ENCODE measurements at places on chromosomes 11 and 22. TPM values are rescaled to one million over a fixed set of nuclear protein-coding genes. Genes with fewer than 3 reads are reported as not detected.
A peak's percentile ranks its signal among the peaks of the same experiment; 100 is the strongest.

GRIK4 gene
- 0.18 TPM for total RNA-seq

TBX10 gene
- total RNA-seq, result not detected

MAML2 gene
- total RNA-seq, result 18.1 TPM

DDI1 gene
- not detected for total RNA-seq

ARFIP2 gene
- total RNA-seq, result 76.7 TPM

C11orf91 gene
- not detected for total RNA-seq

SMIM35 gene
- total RNA-seq, result not detected

MMP13 gene
- not detected for total RNA-seq

DNA sequence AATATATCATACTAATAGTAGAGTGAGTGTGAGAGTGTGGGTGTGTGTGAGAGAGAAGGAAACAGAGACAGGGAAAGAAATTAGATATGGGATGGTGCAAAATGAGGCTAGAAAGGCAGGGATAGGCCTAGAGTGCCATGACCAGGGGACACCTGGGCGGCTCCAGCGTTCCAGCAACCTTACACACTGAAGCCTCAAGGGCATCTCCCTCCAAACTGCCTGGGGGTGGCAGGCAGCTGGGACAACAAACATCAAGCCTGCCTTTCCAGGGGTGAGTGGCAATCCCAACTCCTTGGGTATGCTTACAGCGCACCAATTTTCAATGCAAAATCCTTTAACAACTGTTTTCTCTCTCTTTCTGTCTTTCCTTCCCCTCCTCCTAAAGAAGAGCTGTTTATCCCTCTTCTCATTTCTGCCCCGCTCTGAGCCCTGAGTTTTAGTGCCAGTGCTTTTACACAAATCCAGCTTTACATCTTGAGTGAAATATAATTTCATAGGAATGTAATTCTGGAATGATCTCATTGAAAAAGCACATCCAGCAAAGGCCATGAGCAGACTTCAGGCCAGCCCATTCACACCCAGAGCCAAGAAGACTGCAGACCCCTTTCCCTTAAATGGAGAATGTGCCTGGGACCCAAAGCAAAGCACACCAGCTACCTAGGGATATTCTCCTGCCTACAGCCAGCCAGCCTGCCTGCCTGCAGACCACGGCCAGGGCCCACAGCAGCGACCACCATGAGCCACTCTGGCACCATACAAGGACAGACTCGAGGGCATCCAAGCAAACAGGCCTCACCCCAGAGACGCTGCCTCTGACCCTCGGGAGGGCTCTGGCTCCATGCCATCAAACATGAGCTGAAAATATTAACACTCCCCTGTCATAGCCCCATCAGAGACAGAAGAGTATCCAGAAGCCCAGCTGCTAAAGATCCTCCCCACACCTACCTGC, 90.3 kb downstream of the RPL27A start:
- H3K27me3 ChIP-seq, result no peaks in the 10 kb centered on the region
- H3K36me3 ChIP-seq, result peaks cover 14% of the 10 kb centered on the region
- H3K4me3 ChIP-seq, result no peak overlapping the region
- peaks cover 33% of the 10 kb centered on the region for H3K4me1 ChIP-seq
- peak overlapping the region; percentile 75 for H3K27ac ChIP-seq

- no peaks in the 10 kb centered on the region for H3K36me3 ChIP-seq
- H3K27me3 ChIP-seq, result no peaks in the 10 kb centered on the region
- H3K4me3 ChIP-seq, result peak within 1 kb of the TSS; percentile 65
- no peaks in the 10 kb centered on the region for H3K4me1 ChIP-seq
- H3K27ac ChIP-seq, result peak within 1 kb of the TSS; percentile 26
These were observed at the start of gene ZNF215 for GRCh38 chr11:6926208-6927029. TSS of gene ZNF215 (plus strand) at chr11:6926426. CDS start at chr11:6932273, 5,847 bp downstream.

DNA sequence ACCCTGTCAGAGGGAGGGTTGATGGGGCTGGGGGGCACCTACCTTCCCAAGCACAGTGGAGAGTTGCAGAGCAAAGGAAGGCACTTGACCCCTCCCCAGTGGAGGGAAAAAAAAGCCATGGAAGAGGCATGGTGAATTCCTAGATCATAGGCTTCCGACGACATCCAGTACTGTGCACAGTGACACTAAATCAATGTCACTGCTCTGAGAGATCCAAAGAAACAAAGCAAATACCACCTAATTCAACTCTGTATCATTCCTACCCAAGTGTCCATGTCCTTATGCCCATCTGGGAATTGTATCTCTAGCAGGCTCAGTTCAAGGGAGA, 344.2 kb upstream of the NCAM1 start:
- no peak for DNase-seq
- H3K27me3 ChIP-seq, result no peaks in the 10 kb centered on the region
- no peaks in the 10 kb centered on the region for H3K36me3 ChIP-seq
- no peak overlapping the region for H3K27ac ChIP-seq
- no peaks in the 10 kb centered on the region for H3K4me1 ChIP-seq

DNA sequence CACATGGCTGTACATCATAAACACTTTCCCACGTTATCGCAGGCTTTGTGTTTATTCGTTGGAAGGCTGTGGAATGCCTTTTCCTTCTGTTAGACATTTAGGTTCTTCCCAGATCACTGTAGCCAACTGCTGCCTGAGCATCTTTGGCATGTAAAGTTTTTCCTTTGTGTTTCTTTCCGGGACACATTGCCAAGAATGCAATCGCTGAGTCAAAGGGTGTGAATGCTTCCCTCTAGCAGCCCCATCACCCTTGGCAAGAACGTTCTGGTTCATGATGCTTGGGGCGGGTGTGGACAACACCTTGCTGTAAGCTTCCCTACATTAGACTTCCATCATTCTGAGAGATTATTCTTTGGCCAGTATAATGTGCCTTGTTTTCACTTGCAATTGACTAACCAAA, 136.2 kb downstream of the OSBP2 start:
- H3K27me3 ChIP-seq, result no peaks in the 10 kb centered on the region
- H3K27ac ChIP-seq, result no peak overlapping the region
- no peak overlapping the region for H3K4me3 ChIP-seq
- peaks cover 10% of the 10 kb centered on the region for H3K4me1 ChIP-seq
- DNase-seq, result peak; percentile 97
- no peaks in the 10 kb centered on the region for H3K36me3 ChIP-seq

DNA sequence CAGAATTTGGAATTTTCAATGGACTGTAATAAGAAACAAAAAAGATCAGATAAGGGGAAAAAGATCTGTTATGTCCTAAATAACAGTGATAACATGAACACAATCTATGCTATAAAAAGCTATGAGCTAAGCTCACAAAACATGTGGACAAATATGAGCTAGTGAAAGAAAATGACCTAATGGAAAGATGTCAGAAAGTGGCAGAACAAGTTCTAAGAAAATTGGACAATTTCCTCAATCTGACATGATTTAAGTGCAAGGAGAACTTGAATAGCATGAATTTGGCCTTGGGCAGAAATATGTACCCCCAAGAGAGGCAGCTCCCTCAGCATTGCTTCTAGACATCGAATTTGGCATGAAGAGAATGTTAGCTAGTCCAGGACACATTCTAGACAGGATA, 212.0 kb upstream of the PGR start:
- no peaks in the 10 kb centered on the region for H3K36me3 ChIP-seq
- no peaks in the 10 kb centered on the region for H3K27me3 ChIP-seq
- no peaks in the 10 kb centered on the region for H3K4me1 ChIP-seq
- H3K27ac ChIP-seq, result no peak overlapping the region
- DNase-seq, result no peak
- H3K4me3 ChIP-seq, result no peak overlapping the region

GRCh38 chr11:84501750-84502149, 1125.4 kb downstream of the DLG2 start:
- H3K27me3 ChIP-seq, result no peaks in the 10 kb centered on the region
- H3K27ac ChIP-seq, result no peak overlapping the region
- H3K4me3 ChIP-seq, result no peak overlapping the region
- H3K4me1 ChIP-seq, result no peaks in the 10 kb centered on the region
- no peak for DNase-seq
- H3K36me3 ChIP-seq, result no peaks in the 10 kb centered on the region

DNA sequence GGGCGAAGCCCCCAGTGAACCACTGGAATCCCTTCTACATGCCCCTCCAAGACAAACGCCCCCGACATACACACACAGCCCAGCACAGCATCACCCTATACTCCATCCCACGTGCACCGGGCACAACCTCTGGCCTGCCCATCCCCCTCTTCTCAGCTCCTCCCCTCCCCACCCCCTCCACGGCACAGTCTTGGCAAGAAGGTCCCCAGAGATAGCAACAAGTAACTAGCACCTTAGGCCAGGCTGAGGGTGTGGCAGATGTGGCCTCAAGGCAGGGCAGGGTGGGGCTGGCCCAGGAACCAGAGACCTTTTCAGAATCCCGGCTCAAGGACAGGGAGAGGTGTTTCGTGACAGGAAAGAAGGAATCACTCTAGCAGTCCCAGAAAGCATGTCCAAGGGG, 54.3 kb downstream of the CYTH4 start:
- no peak for DNase-seq
- H3K4me3 ChIP-seq, result no peak overlapping the region
- no peaks in the 10 kb centered on the region for H3K36me3 ChIP-seq
- peaks cover 20% of the 10 kb centered on the region for H3K4me1 ChIP-seq

- no peaks in the 10 kb centered on the region for H3K4me1 ChIP-seq
- no peak overlapping the region for H3K27ac ChIP-seq
- no peaks in the 10 kb centered on the region for H3K27me3 ChIP-seq
- H3K4me3 ChIP-seq, result no peak overlapping the region
- no peak for DNase-seq
These were observed 813.0 kb downstream of the LUZP2 start for GRCh38 chr11:25309818-25310217.

DNA sequence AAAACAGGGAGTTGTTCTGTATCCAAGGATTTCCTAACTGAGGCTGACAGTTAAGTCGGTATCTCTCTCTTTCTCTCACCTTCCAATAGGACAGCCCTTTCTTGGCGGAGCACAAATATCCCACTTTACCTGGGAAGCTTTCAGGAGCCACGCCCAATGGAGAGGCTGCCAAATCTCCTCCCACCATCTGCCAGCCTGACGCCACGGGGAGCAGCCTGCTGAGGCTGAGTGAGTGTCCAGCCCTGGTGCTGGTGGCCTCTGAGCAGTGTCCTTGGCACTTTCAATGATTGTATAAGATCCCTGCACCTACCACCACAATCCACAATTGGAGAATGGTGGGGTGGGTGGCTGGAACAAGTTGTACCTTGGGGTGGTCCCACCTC, 33.7 kb downstream of the CYB5R2 start:
- no peaks in the 10 kb centered on the region for H3K27me3 ChIP-seq
- no peak for DNase-seq
- H3K4me3 ChIP-seq, result no peak overlapping the region
- H3K4me1 ChIP-seq, result no peaks in the 10 kb centered on the region
- no peak overlapping the region for H3K27ac ChIP-seq
- H3K36me3 ChIP-seq, result no peaks in the 10 kb centered on the region

- H3K4me3 ChIP-seq, result no peak overlapping the region
- no peaks in the 10 kb centered on the region for H3K27me3 ChIP-seq
- H3K36me3 ChIP-seq, result no peaks in the 10 kb centered on the region
- no peak for DNase-seq
These were observed 663.7 kb upstream of the ANO5 start for GRCh38 chr11:21529187-21529586.

DNA sequence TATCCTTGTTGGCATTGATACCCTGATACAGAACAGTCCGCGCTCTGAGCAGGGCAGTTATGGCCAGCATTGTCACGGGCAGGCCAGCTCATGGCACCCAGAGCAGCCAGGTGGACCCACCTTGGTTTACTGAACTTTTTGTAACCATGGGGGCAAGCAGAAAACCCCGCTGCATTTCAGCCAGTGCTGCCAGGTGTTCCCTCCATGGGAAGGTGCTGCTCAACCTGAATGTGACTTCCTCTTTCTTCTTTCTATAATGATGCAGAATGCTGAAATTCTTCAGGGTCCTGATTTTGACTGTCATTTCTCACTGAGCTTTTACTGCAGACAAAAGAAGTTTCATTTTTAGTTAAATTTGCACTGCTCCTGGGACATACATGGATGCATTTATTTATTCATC, 35.6 kb upstream of the CABP7 start:
- H3K36me3 ChIP-seq, result peaks cover 45% of the 10 kb centered on the region
- H3K4me1 ChIP-seq, result 0 out of 2 replicates have a peak, but pooled peaks cover 2% of the 10 kb centered on the region
- no peak for DNase-seq
- H3K4me3 ChIP-seq, result no peak overlapping the region
- H3K27ac ChIP-seq, result no peak overlapping the region

DNA sequence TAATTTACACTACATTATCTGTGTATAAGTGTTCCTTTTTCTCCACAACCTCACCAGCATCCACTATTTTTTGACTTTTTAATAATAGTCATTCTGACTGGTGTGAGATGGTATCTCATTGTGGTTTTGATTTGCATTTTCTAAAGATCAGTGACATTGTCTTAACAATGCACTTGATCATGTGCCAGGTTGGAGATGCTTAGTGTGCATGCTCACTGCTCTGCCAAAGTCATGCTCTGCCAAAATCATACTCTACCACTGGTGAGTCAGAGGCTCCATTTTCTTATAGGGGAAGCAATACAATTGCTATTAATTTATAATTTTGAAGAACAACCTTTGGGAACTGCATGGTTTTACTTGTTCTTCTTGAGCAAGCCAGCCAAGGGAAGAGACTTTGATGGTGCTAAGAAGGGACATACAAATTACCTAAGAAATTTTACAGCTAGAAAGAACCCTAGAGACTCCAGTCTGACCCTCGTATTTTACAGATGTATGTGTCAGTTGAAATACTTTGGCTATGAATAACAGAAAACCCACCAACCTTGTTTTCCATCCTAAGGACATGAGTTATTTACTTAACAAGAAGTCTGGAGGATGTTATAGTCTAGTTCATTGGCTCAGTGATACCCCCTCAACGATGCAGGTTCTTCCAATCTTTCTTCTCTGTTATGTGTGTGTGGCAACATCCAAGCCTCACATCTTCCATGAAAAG, 368.9 kb downstream of the DDX10 start:
- H3K27ac ChIP-seq, result no peak overlapping the region
- no peaks in the 10 kb centered on the region for H3K27me3 ChIP-seq
- peaks cover 4% of the 10 kb centered on the region for H3K4me1 ChIP-seq
- H3K4me3 ChIP-seq, result no peak overlapping the region
- DNase-seq, result peak; percentile 89

GRCh38 chr22:26134654-26135330, 34.5 kb upstream of the SEZ6L start:
- H3K4me3 ChIP-seq, result no peak overlapping the region
- DNase-seq, result no peak
- H3K4me1 ChIP-seq, result no peaks in the 10 kb centered on the region
- H3K27ac ChIP-seq, result no peak overlapping the region
- no peaks in the 10 kb centered on the region for H3K27me3 ChIP-seq
- H3K36me3 ChIP-seq, result no peaks in the 10 kb centered on the region

GRCh38 chr11:114228435-114229411, 67.5 kb upstream of the NNMT start:
- no peaks in the 10 kb centered on the region for H3K4me1 ChIP-seq
- H3K4me3 ChIP-seq, result no peak overlapping the region

- H3K4me1 ChIP-seq, result peaks cover 12% of the 10 kb centered on the region
- no peaks in the 10 kb centered on the region for H3K27me3 ChIP-seq
- H3K27ac ChIP-seq, result no peak overlapping the region
- DNase-seq, result peak; percentile 56
- no peak overlapping the region for H3K4me3 ChIP-seq
These were observed 54.1 kb upstream of the ARHGAP42 start for GRCh38 chr11:100632941-100633452.

GRCh38 chr11:80240245-80240644, 799.4 kb upstream of the TENM4 start:
- H3K27me3 ChIP-seq, result no peaks in the 10 kb centered on the region
- no peak overlapping the region for H3K4me3 ChIP-seq
- DNase-seq, result no peak
- no peaks in the 10 kb centered on the region for H3K4me1 ChIP-seq
- no peak overlapping the region for H3K27ac ChIP-seq
